ENCODE measurements at places on chromosomes 16 and 17.

DNA sequence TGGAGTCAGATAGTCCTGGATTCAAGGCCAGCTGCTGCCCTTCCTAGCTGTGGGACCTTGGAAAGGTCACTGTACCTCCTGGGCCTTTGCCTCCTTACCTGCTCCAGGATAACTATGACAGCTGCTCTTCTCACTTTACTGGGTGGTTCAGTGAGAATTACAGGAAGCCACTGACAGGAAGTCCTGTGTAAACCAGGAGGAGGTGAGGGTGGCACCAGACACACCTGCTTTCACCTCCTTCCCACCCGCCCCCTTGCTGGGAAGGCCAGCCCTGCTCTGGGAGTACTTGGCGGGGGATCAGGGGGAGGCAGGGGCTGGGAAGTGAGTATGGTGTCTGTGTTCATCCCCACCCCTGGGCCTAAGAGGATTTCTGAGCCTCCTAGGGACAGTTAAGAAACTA is 42.6 kb downstream of the CPNE2 start:
- DNase-seq = no peak

DNA sequence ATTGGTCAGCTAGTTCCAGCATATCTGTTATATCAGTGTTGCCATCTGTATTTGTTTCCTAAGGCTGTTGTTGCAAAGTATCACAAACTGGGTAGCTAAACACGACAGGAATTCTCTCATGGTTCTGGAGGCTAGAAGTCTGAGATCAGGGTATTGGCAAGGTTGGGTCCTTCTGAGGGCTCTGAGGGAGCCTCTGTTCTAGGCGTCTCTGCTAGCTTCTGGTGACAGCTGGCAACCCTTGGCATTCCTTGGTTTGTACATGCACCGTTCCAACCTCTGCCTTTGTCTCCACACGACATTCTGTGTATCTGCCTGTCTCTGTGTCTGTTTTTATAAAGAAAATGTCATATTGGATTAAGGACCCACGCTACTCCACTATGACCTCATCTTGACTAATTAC is 219.9 kb upstream of the NLRP1 start:
- DNase-seq = no peak

DNA sequence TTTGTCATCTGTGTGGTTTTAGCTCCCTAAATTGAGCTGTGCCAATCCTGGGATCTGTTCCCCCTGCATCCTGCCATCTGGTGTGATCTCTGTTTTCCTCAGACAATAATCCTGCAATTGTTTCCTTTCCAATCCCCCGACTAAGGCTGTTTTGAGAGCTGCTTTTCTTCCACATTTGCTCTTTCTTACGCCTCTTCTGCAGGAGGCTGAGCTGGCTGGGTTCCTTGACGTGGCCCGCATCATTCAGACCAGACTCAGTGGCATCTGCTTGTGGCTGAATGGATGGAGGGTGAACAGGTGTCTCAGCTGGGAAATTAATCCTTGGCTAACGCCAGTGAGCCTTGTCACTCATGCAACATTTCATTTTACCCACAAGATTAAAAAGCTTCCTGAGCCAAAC is 9.8 kb upstream of the MED9 start:
- no peak for DNase-seq

DNA sequence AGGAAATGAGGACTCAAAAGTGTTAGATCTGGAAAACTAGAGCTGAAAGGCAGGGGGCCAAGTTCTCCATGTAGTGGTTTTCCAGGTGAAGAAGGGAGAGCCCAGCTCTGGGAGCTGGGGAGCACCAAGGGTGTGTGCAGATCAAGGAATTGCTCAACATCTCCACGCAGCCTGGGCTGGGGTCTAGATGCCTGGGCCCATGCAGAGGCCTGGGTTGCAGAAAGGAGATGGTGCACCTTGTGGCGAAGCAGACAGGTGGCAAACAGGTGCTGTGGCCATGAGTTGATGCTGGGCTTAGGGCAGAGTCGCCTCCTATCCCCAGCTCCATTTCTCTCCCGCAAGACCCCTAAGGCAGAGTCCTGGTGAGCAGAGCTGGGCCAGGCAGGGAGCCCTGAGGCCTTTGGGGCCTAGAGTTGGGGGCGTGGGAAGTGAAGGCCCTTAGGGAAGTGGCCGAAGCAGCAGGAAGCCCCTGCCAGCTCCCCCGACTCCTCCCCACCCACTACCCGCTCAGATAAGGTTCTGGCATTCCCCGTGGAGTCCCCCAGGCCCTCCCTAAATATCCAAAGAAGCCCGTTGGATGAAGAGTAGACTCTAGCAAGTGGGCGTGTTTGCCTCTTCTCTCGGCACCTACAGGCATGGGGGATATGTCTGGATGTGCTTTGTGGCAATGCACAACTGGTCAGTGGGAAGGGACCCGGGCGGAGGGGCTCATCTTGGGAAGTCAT is 777 bp downstream of the FOXN1 start:
- DNase-seq = no peak

DNA sequence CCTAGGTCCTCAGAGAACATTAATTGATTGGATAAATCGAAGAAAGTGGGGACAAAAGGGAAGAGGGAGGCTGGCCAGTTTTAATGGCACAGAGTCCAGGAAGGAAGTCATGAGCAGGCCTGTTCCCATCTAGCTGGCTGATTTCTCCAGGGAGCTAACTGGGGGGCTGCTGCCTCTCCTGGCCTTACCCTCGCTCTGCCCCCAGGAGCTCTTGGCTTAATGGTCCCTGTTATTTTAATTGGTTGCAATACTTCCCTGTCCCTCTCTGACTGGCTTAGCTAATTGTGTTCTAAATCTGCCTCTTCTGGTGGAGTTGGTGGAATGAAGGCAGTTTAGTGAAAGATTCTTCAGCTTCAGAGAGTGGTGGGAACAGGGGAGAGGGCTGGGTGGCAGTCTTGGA is 61.4 kb downstream of the MGAT5B start:
- DNase-seq = no peak

GRCh38 chr17:78683408-78683961 is 98.6 kb downstream of the CYTH1 start:
- no peak for DNase-seq

DNA sequence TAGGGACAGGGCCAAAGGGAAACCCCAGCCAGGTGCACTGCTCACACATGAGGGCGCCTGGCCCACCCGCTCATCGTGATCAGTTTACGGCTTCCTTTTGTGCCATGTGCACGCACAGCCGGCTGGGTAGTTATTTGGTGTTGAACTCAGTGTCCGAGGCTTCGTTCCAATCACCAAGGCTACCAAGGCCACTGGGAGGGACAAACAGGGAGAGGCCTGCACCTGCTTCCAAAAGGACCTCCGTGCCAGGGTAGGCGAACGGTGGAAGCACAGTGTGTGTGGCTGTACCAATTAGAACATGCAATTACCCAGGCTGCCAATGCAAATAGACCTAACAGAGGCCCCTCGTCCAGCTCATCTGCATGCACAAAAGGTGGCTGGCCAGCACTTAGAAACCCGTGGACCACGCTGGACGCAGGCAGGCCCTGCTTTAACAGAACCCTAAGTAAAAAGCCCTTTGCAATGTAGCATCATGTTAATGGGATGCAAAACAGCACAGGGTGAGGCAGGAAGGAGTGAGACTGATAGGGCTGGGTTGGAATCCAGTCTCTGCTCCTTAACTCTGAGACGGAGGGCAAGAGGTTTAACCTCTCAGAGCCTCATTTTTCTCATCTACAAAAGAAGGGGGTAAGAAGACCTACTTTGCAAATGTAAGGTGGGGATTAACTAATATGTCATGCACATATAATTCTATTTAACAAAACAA is 204.0 kb downstream of the XYLT1 start:
- no peak for DNase-seq

DNA sequence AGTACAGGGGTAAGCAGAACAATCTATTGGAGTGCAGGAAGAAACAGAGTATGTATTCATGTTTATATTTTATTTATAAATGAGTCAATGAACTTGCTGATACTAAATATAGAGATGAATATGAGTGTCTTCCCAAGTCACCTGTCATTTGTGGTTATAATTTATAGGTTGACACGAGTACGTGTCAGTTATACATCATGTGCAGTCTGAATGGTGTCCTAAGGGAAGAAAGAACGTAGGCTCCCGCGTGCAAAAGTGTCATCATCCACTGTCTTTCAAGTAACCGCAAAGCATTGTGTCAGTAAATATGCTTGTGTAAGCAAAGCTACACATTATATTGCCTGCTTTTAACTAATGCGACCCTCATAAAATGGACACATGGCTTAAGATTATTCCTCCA is 786.1 kb downstream of the KCNJ2 start:
- no peak for DNase-seq

GRCh38 chr17:71987634-71988033 is 133.2 kb upstream of the SOX9 start:
- no peak for DNase-seq

DNA sequence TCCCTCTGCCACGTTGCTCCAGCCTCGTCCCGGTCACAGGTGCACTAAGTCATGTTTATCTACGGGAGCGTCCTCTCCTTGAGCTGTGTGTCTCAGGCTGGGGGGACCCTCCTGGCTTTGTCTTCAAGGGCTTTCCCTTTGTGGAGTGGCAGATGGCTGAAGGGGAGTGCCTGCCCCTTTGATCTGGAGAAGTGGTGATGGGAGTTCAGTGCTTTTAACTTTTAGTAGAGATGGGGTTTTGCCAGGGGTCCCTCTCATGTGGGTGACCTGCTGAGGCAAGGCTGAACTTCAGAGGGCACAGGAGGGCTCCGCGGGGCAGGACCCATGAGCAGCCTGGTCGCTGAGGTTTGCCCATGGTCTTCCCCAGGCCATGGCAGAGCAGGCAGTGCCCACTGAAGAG is 73.1 kb upstream of the CDC42EP4 start:
- no peak for DNase-seq

- no peak for DNase-seq
Measured at GRCh38 chr16:88883117-88883895, 16.8 kb upstream of the PABPN1L start.

- peak; percentile 99 for DNase-seq
Measured at GRCh38 chr16:53503270-53503923, 388 bp upstream of the AKTIP start.

DNA sequence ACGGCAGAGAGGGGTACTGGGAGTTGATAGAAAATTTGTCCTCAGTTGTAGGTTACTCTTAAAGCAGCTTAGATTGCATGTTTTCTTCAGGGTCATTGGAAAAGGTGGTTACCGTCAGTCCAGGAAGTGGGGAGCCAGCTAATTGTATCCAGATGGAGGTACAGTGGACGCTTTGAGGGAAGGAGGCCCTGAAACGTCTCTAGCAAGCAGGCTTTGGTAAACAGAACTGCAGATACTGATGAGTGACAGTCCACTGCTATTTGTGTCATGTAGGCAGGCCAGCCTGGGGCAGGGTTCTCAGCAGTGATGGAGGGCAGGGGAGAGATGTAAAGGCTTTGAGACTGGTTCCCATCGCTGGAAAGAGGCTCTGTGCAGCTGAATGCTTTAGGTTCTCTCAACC is 30.2 kb upstream of the ST6GALNAC1 start:
- DNase-seq = no peak

GRCh38 chr17:37340804-37341203 is 35.0 kb upstream of the C17orf78 start:
- DNase-seq = no peak

- DNase-seq = no peak
Measured at GRCh38 chr16:9378876-9379275, 287.4 kb downstream of the HAPSTR1 start.

GRCh38 chr17:62678214-62678919 is 50.9 kb downstream of the MRC2 start:
- no peak for DNase-seq

- no peak for DNase-seq
Measured at GRCh38 chr16:14418795-14419225, 211.2 kb downstream of the PARN start.

DNA sequence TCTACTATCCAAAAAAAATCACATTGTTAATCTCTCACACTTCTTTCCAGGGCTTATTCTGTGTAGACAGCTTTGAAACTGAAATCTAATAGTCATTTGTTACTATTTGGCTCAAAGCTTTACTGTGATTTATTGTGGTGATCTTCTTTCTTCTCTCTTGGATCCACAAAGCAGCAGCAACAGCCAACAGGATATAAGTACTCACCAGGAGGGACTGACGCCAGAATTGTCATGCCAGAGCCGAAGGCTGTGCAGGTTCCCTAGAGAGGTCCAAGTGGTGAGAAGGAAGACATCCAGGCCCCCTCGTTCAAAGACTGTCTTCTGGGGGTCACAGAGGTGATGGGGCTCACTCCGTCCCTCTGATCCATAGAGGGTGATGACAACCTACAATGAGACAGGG is 33.3 kb downstream of the PKD1L3 start:
- DNase-seq = no peak

DNA sequence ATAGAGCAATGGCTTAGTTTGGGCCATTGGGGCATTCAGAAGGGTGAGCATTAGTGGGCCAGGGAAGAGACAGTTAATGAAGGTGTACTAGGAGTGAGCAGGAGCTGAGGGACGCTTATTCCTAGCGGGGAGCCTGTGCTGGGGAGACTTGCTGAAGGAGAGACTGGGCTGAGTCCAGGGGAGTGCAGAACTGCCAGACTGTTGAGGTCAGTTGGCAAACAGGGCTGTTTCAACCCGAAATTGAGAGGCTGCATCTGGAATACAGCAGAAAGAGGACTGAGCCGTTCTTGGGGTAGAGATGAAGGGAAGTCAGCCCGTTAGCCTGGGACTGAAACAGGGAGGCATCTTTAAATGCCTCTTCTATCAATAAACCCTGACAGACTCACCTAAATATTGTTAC is 33.2 kb downstream of the MAP2K6 start:
- no peak for DNase-seq
